ENCODE measurements at places on chromosomes 7 and 10. TPM values are rescaled to one million over a fixed set of nuclear protein-coding genes. Genes with fewer than 3 reads are reported as not detected.

CCL24 gene
- not detected for total RNA-seq

DNA sequence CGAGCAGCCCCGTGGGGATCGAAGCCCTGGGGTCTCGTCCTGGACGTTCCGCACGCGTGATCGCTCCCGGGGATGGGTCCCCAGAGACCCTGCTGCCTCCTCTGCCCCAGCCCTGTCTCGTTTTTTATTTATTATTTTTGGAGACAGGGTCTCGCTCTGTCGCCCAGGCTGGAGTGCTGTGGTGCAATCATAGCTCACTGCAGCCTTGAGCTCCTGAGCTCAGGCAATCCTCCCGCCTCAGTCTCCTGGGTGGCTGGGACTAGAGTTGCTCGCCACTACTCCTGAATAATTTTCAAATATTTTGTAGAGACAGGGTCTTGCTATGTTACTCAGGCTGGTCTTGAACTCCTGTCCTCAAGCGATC is 319 bp upstream of the STX1A start:
- DNase-seq = no peak

DNA sequence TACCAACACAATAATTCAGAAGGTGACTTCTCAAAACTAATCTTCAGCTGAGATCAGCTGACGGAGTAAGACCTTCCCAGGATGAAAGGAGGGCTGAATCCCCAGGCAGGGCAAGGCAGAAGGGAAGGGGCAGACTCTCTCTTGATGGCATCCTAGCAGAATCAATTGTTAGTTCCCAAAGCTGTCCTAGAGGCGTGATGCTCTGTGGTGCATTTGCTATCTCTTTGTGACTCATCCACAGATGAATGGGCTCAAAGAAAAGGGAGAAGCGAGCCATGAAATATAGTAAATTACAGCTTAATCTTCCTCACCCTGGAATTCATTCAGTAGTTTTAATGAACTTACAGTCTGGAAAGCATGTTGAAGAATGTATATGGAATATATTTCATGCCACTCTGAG is 37.2 kb downstream of the PDE1C start:
- no peak for DNase-seq

GRCh38 chr7:43735403-43735801 is 6.1 kb upstream of the COA1 start:
- DNase-seq = no peak

ADAM12 gene
- total RNA-seq = 0.35 TPM

AEBP1 gene
- total RNA-seq = 49.1 TPM

TAS2R3 gene
- 0.88 TPM for total RNA-seq
